ENCODE measurements at places on chromosomes 6 and 20. TPM values are rescaled to one million over a fixed set of nuclear protein-coding genes. Genes with fewer than 3 reads are reported as not detected.

DNA sequence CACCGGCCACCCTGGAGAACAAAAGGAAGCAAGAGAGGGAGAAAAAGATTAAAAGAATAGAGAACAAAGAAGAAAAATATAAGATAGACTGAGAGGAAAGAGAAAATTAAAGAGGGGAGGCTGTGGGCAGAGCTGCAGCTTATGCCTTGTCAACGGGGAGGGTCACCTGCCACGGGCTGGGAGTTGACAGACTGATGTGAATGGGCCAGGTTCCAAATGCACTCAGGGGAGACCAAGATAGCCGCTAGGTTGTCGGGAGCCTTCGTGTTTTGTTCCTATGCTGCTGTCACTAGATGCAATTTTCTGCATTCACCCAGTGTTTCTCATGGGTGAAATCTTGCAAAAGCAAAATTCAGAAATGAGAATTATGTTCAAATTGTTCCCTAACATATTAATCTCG is 119.6 kb upstream of the MTHFD1L start:
- no peak overlapping the region for H3K27ac ChIP-seq
- peaks cover 11% of the 10 kb centered on the region for H3K27me3 ChIP-seq
- no peak for DNase-seq
- H3K4me3 ChIP-seq: no peak overlapping the region

- H3K4me3 ChIP-seq: no peak overlapping the region
- H3K4me1 ChIP-seq: peaks cover 1% of the 10 kb centered on the region
- no peak overlapping the region for H3K27ac ChIP-seq
- H3K36me3 ChIP-seq: no peaks in the 10 kb centered on the region
Measured at GRCh38 chr6:148431413-148431812, 88.8 kb downstream of the SASH1 start.

DNA sequence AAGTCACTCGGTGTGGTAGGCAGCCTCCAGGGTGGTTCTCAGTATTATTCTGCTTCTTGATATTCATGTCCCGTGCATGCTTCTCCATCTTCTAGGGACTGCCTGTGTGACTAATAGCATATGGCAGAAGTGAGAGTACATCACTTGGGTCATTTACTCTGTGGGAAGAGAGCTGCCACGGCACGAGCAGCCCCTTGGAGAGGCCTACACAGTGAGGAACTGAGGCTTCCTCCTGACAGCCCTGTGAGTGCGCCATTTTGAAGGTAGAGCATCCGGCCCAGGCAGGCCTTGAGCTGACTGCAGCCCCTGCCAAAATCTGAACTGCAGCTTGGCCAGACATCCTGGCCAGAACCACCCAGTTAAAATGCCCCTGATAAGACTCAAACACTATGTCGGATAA is 17.3 kb upstream of the MCUR1 start:
- no peak overlapping the region for H3K27ac ChIP-seq
- H3K4me1 ChIP-seq: peaks cover 3% of the 10 kb centered on the region
- no peak overlapping the region for H3K4me3 ChIP-seq
- peaks cover 11% of the 10 kb centered on the region for H3K27me3 ChIP-seq

GRCh38 chr20:18050628-18051027 is 7.1 kb downstream of the OVOL2 start:
- DNase-seq: no peak
- no peak overlapping the region for H3K4me3 ChIP-seq
- no peaks in the 10 kb centered on the region for H3K36me3 ChIP-seq
- no peaks in the 10 kb centered on the region for H3K4me1 ChIP-seq
- peaks cover 47% of the 10 kb centered on the region for H3K27me3 ChIP-seq
- H3K27ac ChIP-seq: no peak overlapping the region

DNA sequence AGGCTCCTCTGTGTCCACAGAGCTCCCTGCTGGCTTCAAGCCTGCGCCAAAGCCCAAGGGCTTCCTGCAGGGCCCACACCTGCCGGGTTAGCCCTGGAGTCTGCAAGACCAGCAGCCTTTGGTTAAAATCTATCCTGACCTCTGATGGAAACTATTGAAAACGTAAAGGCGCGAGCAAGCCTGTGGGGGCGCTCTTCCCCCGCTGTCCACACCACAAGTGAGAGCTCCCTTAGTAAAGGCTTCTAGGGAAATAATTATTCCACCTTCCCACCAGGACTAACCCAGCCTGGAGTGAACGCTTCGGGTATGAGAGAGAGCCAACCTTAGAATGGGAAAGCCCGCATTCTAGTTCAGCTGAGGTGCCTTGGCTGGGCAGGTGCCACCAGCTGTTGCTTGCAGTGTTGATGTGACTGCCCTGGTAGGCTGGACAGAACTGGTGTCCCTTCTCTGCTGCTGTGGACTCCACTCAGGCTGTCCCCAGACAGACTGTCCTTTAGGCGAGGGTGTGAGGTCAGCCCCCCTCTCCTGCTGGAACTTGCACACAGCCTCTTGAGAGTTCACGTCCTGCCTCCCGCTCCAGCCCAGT is 68.7 kb downstream of the SYTL3 start:
- no peaks in the 10 kb centered on the region for H3K27me3 ChIP-seq
- peaks cover 76% of the 10 kb centered on the region for H3K36me3 ChIP-seq
- H3K4me1 ChIP-seq: peaks cover 58% of the 10 kb centered on the region
- no peak for DNase-seq
- no peak overlapping the region for H3K4me3 ChIP-seq
- no peak overlapping the region for H3K27ac ChIP-seq

- peaks cover 3% of the 10 kb centered on the region for H3K36me3 ChIP-seq
- peak overlapping the region; percentile 99 for H3K4me3 ChIP-seq
- no peak overlapping the region for H3K27ac ChIP-seq
- peaks cover 22% of the 10 kb centered on the region for H3K4me1 ChIP-seq
Measured at GRCh38 chr6:157236040-157236725, 87.1 kb downstream of the TMEM242 start.

DNA sequence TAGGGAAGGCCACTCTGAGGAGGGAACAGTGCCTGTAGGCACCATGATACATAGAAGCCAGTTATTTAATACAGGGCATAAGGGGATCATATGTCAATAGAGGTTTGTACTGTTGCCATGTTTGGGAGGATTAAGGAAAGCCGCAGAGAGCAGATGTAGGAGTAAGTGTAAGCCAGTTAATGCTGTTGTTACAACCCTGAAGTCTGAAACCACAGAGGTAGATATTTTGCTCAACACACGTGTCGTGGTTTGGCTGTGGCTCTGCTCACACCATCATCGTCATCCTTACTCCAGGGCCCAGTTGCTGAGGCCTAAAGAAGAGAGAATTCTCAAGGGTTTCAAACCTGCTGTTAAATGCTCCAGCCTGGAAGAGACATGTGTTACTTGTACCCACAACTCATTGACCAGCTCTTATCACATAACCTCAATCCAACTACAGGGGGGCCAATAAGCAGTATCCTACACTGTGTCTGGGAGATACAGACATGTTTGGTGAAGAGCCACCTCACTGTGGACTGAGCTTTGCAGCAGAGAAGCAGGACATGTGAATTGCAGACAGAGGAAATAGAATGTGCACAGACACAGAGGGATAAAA is 31.0 kb upstream of the PSMF1 start:
- H3K27ac ChIP-seq: no peak overlapping the region
- H3K36me3 ChIP-seq: peaks cover 4% of the 10 kb centered on the region
- peaks cover 12% of the 10 kb centered on the region for H3K4me1 ChIP-seq

DNA sequence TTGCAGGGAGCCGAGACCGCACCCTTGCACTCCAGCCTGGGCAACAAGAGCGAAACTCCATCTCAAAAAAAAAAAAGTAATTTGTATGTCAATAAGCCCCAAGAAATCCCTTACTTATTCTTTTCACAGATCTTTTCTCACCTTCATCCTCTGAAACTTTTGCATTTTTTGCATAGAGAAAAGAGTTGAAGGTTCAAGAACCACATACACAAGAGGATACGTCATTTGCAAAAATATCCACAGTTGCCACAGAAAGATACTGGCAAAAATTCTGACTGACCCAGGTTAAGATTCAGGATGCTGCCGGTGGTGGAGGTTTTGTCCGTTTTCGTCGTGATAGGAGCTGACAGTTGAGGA is 94.5 kb downstream of the ZMYND8 start:
- H3K27me3 ChIP-seq: no peaks in the 10 kb centered on the region
- peaks cover 36% of the 10 kb centered on the region for H3K36me3 ChIP-seq
- no peak overlapping the region for H3K27ac ChIP-seq
- DNase-seq: no peak
- peaks cover 14% of the 10 kb centered on the region for H3K4me1 ChIP-seq

DNA sequence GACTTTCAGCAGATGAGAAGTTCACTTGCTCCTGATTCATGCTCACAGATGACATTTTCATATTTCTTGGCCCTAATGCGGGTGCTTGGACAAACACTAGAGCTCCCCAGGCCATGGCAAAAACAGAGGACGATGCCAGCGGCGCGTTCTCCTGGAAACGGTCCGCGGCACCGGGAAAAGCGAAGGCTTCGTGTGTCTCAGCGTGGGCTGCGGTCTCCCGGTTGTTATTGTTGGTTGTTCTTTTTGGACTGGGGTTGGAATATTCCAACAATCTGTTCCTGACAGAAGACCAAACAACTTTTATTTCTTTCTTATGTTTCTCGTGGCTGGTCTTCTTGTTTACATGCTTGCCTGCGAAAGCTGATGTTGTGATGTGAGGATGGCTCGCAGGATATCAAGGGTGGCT is 46.8 kb upstream of the NEDD9 start:
- H3K36me3 ChIP-seq: peaks cover 29% of the 10 kb centered on the region
- no peak overlapping the region for H3K27ac ChIP-seq
- no peak for DNase-seq

The NKX2-2 gene
- not detected for total RNA-seq

The PBOV1 gene
- not detected for total RNA-seq

The FNDC1 gene
- not detected for total RNA-seq

Measured in activated CD4-positive, alpha-beta T cell treated with anti-CD3 and anti-CD28 coated beads, Interleukin-2, amount 10 ng/mL, durations not matched to agents 24 days and 14 days (primary cell).